ENCODE measurements at places on chromosomes 5 and 9.
A peak's percentile ranks its signal among the peaks of the same experiment; 100 is the strongest.

GRCh38 chr5:79025054-79025472, 40.0 kb upstream of the ARSB start:
- DNase-seq = peak; percentile 72

- DNase-seq = no peak
Observed at GRCh38 chr5:177220576-177220975, 82.9 kb downstream of the RAB24 start.

- no peak for DNase-seq
Observed at GRCh38 chr5:142561029-142561428, 124.9 kb downstream of the FGF1 start.

DNA sequence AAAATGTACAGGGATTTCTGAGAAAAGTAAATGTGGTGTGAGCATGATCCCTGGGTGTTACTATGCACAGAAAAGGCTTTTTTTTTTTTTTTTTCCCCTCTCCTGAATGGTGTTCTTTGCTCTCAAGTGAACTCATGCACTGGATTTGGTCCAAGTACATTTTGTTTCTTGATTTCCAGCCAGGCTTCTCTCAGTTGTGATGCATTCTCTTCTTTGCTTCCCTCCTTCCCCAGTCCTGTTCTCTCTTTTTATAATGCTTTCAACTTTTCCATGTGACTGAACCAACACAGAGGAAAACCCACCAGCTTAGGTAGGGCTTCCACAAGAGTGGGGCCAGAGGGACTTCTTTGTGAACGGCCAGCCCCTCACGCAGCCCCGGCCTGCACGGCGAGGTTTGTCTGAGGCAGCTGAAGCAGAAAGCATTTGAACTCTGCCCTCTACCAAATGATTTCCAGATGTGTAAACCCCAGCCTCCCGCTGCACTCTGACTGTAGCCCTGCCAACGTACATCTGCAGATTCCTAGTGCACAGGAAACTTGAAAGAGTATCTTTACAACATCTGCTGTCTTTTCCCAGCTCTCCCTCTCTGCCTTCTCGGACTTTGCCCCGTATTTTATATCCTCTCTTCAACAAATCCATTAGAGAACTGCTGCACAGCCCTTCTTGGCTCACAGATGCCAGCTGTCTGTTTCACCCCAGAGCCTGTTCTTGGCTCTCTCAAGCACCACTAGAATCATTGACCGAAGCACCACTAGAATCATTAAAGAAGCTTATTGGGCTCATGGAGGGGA, 71.8 kb upstream of the CD180 start:
- DNase-seq = peak; percentile 88

GRCh38 chr5:93635991-93636390, 53.0 kb downstream of the NR2F1 start:
- no peak for DNase-seq

GRCh38 chr5:17089690-17090089, 127.7 kb upstream of the BASP1 start:
- no peak for DNase-seq
